ENCODE measurements at places on chromosomes 1 and 21.

GRCh38 chr1:243435836-243436235 lies 180.0 kb downstream of the SDCCAG8 start:
- DNase-seq = no peak

DNA sequence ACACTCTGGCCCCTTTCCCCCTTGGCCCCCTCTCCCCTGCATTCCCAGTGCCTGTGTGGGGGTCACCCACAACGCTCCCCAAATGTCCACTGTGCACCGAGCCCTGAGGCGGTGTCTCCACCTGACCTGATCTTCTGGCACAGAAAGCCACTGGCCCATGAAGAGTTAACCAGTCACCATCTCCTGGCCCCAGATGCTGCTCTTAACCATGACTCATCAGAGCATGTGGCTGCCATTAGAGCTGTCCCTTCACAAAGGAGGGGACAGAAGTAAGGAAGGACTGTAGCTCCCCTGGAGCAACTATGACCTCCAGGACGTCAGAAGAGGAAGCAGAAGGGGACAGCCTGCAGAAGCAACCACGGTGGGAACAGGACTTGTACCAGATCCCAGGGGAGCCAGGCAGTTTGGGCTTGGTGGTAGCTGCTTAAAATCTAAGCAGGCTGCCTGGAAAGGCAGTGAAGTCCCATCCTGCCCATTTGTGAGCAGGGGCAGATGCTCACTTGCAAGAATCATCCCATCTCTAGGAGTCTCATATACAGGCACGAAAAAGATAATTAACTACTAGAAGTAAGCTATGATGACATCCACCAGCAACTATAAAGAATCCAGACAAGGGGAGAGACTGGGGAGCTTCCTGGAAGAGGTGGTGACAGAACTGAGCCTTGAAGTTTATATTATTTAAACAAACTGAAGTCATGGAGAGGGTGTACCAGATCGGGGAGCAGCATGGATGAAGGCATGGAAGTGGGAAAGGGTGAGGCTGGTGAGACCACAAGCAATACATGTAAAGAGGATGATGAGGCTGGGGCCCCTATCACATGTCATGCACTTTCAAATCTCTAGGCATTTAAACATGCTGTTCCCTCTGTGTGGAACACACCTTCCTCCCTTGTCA lies 1.1 kb upstream of the TTC39A start:
- no peak for DNase-seq

DNA sequence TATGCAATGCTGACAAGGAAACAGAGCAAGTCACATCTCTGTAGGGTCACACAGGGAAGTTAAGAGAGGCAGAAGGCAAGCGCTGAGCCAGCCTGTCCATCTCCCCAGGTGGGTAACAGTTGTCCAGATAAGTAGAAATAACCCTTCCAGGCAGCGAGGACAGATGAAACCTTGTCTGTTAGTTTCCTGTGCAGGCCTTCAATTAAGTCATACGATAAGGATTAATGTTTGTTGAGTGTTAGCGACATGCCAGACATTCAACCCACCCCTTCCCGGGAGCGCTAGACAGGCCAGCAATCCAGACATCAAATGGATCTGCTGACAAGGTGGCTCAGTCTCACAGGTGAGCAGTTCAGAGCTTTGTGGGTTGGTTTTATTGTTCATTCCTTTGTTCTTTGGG lies 221.5 kb upstream of the FMN2 start:
- DNase-seq = no peak

DNA sequence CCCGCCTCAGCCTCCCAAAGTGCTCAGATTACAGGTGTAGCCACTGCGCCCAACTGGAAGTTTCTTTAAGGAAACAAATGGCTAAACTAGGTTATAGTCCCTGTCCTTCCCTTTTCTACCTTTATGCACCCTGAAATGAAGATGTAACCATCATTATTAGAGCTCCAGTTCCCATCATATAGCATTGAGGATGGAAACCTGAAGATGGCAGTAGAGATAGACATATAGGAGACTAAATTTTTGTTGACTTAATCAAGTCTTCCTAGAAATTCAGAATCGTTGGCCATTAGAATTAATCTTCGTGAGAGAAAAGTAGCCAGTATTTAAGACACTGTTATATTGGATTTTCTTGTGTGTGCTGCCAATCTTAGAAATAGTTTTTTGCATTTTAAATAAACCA lies 1016.3 kb upstream of the NCAM2 start:
- no peak for DNase-seq

GRCh38 chr1:75234562-75234961 lies 100.4 kb downstream of the LHX8 start:
- no peak for DNase-seq

- no peak for DNase-seq
Observed at GRCh38 chr1:204321665-204322064, 38.1 kb downstream of the PLEKHA6 start.

- no peak for DNase-seq
Observed at GRCh38 chr1:49013079-49013478, 236.4 kb upstream of the BEND5 start.

DNA sequence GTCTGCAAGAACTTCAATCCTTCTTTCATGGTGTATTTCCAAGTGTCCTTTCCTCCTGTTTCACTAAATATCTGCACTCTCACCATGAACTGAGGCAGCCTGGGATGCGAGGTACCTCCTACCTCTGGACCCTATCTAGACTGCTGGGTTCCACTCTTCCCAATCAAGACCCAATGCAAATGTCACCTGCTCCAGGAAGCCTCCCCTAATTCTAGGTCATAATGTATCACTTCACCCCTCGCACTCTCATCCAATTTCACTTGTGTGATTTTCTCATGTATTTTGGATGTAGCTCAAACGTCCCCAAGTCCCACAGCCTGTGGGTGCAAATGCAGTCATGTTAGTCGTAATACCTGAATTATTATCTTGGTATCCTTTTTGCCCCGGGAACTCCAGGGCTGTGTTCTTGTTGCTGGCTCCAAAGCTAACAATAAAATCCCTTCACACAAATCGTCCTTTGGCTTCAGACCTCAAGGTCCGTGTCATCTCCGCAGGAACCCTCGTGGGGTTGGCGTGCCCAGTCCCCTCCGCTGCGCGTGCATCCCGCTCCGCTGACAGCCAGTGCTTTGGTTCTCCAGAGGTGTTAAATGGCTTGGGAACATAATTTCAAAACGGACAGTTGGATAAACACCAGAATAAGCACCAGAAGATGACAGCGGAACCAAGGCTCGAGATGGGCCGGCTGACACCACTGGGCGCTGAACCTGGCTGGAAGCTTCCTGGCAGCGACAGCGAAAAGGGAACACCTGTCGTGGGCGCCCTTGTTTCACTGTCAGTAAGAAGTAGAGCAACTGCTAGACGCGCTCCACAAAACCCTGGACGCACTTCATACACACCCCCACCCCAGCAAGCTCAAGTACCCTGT lies 1.0 kb upstream of the BACH1 start:
- DNase-seq = no peak

- DNase-seq = no peak
Observed at GRCh38 chr1:147785794-147786506, 25.5 kb upstream of the GJA5 start.

DNA sequence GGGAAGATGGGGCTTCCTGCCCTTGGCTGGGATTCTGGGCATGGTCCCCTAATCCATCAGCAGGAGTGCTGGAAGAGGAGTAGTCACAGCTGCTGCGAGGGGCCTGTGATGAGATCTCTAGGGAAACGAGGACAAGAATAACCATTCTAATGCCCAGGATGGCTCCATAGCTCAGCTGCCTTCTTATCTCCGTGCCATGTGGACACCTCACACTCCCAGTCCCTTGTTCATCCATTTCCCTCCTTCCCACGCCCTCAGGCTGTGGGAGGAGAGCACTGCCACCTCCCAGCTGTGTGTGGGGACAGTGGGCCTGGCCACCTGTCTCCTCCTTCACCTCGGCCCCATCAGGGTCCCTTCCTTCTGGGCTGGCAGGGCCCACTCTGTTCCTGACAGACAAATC lies 16.1 kb upstream of the ETV3 start:
- no peak for DNase-seq

- DNase-seq = no peak
Observed at GRCh38 chr21:20527731-20528460, 470.3 kb upstream of the NCAM2 start.

DNA sequence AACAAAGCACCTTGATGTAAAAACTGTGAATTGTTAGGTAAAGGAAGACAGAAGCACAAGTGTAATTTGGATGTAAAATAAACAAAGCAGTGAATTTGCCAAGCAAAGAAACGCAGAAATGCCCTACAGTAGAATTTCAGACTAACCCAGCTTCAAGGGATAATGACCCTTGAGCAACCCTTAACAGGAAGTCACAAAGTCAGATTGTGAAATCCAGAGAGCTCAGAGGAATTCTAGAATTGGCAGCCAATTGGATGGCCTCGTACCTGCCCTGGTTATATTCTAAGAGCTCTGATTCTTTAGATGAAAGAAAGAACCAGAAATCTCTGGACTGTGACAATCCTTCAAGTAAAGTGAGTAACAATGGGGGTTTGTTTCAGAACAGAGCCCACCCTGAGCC lies 152.7 kb upstream of the CHRM3 start:
- no peak for DNase-seq

GRCh38 chr1:154747740-154748404 lies 122.2 kb downstream of the KCNN3 start:
- no peak for DNase-seq

- no peak for DNase-seq
Observed at GRCh38 chr1:234047123-234047522, 142.6 kb downstream of the SLC35F3 start.

DNA sequence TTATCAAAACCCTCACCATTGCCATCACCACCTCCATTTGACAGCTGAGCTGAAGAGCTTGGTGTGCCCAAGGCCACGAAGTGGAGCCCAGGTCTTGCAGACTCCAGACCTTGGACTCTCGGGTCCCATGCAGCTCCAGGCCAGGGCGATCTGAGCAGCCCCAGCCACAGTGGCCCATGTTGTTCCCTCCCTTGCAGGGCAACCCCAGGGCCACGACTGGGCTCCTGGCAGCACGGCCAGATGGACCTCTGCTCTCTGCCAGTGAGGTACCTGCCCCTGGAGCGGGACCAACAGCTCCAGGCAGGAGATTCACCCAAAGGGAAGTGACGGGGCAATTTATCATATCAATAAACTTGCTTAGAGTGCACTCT lies 182.7 kb upstream of the VAMP3 start:
- DNase-seq = no peak

- DNase-seq = peak; percentile 69
Observed at GRCh38 chr1:156727926-156728598, at the start of gene METTL25B. METTL25B (plus strand) TSS chr1:156728469; CDS start chr1:156729105, 636 bp downstream.

DNA sequence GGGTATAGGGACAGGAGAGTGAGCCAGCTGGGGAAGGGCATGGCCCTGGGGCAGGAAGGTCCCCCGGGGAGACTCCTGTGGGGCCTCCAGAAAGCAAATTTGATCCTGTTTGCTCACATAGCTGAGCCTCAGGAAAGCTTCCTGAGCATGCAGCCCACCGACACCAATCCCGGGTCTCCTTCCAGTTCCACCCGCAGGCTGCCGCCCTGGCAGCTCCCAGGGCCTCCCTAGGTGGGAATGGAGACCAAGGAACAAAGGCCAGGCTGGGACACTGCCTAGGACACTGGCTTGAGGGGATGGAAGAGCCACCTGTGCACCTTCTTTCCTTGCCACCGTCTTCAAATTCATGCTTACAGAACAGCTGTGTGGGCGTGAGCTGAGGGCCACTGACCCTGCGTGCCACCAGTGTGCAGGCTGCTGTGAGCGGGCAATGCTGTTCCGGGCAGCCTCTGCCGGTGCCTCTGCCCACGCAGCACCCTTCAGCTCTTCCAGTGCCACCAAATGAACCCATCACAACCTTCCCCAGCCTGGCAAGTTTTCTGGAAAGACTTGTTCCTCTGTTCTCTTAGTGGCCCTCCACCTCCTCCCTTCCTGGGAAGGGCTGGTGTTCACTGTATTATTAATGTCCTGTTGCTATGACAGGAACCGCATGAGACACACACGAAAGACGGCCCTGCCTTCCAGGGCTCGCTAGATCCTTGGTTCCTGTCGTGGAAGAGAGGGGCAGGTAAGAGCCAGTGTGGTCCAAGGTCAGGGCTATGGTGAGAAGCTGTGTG lies 53.6 kb downstream of the ACBD3 start:
- DNase-seq = no peak

GRCh38 chr1:229204921-229205777 lies 65.8 kb upstream of the RAB4A start:
- DNase-seq = no peak

GRCh38 chr1:19639999-19640362 lies 4.1 kb upstream of the NBL1 start:
- DNase-seq = no peak

GRCh38 chr1:204172404-204173029 lies 6.4 kb upstream of the REN start:
- no peak for DNase-seq

DNA sequence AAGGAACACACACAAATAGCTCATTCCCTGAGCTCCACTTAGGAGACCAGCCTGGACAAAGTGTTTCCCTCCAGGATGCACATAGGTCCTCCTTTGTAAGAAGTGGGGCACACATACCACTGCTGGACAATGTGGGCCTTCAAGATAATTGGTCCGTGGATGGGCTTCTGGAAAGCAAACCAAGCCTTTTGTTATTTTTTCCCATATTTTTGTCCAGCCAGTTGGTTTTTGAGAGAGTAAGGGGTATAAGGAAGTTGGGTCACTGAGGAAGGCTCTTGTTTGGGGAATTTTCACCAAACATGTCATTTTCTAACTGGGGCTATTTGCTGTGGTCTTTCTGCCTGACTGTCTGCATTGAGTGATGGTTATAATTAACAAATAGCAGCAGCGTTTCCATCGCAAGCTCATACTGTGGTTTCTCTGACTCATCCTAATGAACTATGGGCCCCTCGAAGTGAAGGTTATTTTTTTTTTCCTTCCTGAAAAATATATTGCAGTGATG lies 306.3 kb upstream of the DUSP10 start:
- DNase-seq = no peak

DNA sequence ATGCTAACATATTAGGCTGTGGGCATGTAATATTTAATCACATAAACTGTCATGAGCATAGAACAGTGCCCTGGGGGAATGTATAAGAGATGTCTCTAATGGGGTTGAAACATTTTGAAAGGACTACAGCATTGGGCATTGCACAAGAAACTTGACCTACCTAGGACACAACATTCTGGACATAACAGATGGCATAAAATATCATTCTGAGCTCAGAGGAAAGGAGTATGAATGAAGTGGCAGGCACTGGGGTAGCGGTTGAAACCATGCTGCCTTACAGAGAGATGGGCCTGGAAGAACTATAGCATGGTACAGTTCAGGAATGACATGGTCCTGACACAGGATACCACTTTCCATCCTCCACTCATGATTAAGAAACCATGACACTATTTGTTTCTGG lies 69.0 kb downstream of the LPAR3 start:
- DNase-seq = no peak

GRCh38 chr1:200153277-200154055 lies 126.0 kb downstream of the NR5A2 start:
- no peak for DNase-seq
